ENCODE measurements at places on chromosomes 13 and 19.

GRCh38 chr13:49533591-49534269 lies 38.0 kb downstream of the PHF11 start:
- no peak for DNase-seq

DNA sequence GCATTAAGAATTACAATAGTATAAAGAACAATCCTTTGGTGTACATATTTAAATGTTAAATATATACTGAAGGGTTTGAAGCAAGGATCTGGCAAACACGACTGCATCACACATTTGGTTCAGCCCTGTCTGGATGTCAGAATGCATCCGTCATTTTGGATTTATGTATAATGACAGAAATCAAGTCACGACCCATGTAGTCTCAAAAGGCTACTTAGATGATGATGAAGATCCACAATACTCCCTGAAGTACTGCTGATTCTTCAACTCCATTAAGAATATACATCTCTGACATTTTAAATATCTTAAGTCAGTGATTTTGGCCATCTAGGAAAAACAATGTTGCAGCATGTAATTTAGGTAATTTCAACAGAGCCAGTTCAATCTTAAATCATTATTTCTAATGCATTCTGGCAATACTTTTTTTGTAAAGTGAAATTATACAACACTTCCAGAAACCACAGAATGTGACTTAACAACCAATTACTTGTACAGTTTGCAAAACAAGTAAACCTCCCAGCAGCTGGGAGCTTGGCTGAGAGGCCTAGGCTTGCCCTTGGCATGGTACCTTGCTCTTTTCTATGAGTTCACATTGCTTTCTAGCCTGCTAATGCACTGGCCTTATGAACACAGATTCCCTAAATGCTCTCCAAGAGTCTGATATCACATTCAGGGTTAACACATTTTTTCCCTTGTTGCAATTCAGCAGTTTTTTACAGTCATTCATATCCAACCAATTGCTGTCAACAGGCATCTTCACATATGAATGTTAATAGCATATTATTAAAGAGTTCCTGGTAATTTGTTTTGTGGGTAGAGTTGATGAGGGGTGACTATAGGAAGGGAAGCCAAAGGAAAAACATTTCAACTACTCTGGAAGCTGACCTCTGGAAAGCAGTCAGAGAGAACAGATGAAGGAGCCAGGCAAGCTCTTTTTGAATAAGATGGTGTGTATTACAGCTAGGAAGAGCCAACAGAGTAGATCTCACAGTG lies 175.2 kb downstream of the ENOX1 start:
- DNase-seq = no peak

DNA sequence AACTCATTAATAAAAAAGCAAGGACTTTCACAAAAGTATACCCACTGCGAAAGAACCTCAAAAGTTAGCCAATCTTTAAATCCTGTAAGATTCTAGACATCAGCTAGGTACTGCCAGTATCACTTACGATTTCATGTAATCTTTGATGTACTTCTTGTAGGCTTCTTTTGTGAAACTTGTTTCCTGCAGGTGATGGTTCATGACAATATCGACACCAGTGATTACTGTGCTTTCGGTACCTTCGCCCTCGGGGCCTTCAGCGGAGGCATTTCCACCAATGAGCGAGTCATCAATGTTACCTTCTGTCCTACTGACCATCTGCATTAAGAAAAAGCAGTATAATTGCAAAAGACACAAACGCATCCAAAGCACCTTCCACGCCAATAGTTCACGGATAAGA lies 1.1 kb downstream of the TPT1 start:
- no peak for DNase-seq

GRCh38 chr13:33937373-33938098 lies 119.6 kb downstream of the RFC3 start:
- no peak for DNase-seq

DNA sequence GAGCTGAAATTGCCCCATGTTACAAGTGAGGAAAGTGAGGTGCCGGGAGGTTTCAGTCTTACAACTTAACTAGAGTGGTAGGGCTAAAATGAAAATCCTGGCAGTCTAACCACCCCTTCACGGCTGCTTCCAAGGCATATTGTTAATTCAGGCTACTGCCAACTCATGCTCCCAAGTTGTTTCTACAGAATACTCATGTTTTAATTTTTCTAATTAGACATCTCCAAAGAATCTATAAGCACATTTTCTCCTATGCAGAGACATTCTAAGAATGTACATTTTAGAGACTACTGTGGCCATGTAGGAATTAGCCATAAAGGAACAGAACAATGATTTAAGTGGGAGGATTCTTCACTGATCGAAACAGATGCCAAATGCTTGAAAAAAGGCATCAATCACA lies 7.0 kb upstream of the TSC22D1 start:
- DNase-seq = no peak

DNA sequence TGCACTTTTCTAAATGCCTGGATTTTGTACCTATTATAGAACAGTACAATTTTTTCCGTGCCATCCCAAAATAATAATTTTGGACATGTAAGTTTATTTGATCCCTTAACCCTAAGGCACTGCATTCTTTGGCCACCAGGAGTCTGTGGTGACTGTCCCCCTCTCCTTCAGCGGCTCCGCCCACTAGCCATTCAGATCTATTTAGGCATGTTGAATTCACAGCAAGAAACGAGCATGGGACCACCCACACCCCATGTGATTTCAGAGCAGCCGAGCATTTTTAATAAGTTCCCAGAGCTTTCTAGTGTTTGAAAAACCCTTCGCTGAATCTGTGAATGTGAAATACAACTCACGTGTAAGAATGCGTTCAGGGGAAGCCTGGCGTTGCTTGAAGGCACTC lies 567.5 kb downstream of the MYO16 start:
- no peak for DNase-seq

Measured in kidney capillary endothelial cell (primary cell).